Lung microvascular endothelial cell (primary cell): ENCODE measurements at places on chromosomes 7 and 10. TPM values are rescaled to one million over a fixed set of nuclear protein-coding genes. Genes with fewer than 3 reads are reported as not detected.

- DNase-seq: no peak
Measured at GRCh38 chr7:151757274-151757673, 119.6 kb downstream of the PRKAG2 start.

GRCh38 chr7:815284-816216 is 16.7 kb upstream of the SUN1 start:
- DNase-seq: no peak

DNA sequence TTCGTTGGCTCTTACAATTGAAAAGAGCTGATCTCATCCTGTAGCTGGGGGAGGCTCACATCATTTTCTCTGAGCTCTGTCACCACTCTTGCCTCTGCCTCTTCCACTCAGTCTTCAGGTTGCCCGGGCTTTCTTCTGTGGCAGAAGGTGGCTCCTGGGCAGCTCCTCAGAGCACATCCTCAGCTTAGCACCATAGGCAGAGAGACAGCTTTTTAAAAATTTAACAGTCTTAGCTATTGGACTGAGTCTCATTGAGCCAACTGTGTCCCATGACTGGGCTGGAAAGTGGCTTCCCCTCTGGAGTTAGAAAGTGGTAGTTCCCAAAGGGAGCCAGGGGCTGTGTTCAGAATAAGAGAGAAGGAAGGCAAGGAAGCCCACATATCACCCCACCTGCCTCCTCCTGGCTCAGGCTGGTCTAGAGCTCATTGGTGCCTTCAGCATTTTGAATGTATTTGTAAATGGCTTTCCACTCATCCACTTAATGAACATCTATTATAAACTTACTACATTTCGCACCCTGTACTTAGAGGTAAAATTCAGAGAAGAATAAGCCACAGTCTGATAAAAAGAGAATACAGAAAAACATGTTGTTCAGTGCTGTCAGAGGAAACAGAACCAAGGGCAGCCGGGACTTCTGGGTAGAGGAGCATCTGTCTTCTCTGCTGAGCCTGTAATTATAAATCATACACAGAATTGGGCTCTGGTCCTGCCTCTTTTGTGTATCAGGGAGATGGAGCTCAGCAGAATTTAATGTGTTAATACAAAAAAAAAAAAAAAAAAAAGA is 119.3 kb downstream of the WDFY4 start:
- no peak for DNase-seq

DNA sequence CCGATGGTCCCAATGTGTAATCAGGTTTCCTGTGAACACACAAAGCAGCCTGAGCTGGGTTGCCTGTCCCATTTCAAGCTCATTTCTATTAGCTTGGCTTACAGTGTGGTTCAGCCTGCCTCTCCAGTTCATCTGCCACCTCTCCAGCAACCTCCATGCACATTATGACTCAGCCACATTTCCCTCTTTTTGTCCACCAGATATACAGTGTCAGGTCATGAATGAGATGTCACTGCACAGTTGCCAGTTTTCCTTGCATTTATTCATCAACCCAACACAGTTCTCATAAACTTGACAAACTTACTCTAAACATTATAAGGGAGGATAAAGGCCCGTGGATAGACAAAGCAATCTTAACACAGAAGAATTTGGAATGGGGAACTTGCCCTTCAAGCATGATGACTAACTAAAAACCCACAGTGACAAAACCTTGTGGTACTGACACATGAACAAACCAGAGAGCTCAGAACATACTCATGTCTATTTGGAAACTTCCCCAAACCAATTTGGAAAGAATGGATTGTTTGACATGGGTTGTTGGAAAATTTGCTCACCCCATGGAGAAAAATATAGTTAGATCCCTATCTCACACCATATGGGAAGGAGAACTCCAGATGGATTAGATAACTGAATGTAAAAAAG is 2.5 kb upstream of the CFAP58 start:
- DNase-seq: no peak

DNA sequence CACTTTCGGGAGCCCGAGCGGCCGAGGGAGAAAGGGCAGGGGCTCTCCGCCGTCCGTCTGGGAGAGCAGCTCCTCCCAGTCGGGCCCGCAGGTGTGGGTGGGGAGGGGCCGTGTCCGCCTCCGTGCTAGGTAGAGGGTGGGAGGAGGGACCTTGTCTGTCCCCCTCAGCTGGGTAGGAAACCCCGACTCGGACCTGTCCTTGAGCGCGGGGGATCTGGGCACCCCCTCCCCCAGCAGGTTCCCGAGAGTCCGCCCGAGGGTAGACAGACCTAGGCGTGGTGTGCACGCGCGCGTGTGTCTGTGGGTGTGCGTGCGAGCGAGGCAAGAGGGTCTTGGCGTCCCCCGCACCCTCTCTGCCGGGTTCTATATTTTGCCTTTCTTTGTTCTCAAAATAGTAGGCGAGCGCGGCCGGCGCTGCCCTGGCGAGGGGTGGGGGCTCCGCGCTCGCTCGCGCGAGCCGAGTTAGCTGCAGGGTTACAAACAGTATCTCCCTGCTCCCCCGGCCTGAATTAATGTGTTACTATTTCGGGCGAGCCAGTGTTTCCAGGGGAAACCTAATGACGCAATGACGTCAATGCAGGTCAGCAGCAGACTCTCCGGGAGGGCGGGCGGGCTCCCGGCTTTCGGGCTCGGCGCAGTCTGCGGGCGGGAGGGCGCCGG is 73.9 kb upstream of the LEP start:
- DNase-seq: peak; percentile 51

DNA sequence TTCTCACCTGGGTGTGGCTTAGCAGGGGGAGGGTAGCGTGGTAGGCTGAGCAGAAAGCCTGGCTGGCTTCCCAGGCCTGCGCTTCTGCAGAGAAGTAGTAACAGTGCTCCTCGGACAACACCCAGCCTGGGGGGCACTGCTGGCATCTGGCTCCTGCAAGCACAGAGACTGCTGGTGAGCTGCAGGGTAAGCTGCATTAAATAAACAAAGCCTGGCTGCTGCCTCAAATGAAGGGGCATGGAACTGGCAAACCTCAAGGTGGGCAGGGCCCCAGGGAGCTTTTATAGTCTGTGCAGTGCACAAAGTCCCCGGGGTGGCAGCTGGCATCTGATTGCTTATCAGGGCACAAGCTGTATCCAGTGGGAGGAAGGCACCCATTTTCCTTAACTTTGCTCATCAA is 3.9 kb downstream of the KLRG2 start:
- DNase-seq: no peak

DNA sequence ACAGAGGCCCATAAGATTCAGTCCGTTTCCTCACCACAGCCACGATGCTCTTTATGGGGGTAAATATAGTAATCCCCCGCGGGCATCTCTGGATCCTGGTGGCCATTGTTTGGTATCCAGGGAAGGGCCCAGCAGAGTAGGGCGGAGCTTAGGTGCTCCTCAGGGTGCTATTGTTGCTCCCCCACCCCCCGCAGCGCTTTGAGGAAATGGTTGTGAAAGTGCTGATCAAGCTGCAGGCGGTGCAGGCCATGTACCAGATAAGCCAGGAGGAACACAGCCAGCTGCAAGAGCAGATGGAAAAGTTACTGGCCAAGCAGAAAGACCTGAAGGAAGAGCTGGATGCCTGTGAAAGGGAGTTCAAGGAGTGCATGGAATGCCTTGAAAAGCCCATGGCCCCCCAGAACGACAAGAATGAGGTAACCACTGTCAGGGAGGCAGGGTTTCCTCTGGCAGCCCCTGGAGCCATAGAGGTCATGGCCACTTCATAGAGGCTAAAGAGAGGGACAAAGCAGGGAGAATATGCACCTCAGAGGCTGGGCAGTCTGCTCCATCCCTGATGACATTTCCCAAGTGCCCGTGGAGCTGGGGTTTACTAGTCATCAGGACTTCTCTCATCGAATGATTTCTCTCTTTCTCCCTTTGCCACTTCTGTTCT is 17.6 kb upstream of the FLNC start:
- peak; percentile 40 for DNase-seq

DNA sequence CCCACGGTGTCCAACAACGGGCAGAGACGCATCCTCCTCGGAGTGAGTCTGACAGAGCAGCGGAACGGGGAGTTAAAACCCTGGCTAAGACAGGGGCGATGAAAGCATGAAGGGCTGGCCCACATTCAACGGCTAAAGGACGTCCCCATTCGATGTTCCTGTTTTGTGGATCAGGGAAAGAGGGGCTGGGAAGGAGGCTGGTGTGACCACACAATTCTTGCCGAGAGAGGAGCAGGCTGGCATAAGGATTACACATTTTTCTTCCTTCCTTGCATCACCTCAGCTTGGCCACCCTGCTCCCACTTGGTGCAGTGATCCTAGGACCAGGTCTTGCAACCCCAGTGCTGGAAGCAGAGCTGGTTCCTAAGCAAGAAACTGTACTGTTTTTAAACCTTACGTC is 67.7 kb downstream of the GNA12 start:
- no peak for DNase-seq

DNA sequence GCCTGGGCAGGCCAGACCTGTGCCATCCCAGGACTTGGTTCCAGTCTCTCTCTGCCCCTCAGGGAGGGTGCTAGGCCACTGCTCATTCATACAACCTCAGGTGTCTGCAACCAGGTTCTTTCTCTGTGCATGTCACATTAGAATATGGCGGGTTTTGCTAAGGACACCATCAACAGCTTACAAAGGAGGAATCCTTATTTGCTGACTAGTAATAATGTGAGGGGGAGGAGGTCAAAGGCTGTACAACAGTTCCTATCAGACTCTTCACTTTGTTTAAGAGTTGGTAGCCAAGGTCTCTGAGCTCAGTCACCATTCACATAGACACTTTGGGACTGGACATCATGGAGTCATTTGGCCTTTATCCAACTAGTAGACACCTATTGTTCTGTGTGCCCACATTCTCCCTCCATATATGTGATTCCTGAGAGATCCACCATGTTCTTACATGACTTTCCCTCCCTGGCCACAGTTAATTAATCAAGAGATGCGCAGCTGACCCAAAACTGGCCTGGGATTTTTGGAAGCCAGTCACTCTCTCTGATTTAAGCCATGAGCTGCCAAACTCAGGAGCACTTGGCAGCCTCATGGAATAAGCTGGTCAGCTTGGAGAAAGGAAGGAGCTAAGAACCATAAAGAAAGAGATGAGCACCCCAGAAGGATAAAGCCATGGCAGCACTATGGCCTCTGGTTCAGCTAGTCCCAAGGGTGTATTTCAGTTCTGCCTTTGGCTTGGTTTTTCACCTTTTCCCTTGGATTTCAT is 51.2 kb downstream of the DPCD start:
- no peak for DNase-seq

DNA sequence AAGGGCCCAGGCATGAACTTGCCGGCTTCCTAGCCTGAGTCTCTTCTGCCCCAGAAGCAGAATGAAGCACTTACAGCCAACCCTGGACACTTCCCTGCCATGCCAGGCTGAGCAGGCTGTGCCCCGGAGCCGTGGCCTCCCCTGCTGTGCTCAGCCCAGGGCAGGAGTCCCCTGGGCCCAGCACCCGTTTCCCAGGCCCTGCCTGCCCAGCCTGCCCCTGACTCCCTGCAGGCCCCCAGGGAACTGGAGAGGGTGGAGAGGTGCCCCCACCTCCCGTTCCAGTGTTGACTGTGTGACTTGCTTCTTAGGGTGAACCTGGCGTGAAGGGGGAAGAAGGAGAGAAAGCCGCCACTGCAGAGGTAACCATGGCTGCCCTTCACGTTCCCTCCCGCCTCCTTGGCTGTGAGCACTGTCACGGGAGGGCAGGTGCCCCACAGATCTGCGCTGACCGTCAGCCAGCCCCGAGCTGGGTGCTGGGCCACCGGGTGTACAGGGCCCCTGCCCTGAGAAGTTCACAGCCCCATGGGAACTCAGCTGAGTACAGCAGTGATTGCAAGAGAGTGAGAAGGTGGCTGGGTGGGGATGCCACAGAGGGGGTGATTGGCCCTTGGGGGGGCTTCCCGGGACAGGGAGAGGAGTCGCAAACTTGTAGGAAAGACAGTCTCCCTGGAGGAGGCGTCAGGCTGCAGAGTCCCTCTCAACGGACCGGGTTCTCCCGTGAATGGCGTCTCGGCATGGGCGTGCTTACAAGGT is 75.9 kb downstream of the MYL10 start:
- no peak for DNase-seq

DNA sequence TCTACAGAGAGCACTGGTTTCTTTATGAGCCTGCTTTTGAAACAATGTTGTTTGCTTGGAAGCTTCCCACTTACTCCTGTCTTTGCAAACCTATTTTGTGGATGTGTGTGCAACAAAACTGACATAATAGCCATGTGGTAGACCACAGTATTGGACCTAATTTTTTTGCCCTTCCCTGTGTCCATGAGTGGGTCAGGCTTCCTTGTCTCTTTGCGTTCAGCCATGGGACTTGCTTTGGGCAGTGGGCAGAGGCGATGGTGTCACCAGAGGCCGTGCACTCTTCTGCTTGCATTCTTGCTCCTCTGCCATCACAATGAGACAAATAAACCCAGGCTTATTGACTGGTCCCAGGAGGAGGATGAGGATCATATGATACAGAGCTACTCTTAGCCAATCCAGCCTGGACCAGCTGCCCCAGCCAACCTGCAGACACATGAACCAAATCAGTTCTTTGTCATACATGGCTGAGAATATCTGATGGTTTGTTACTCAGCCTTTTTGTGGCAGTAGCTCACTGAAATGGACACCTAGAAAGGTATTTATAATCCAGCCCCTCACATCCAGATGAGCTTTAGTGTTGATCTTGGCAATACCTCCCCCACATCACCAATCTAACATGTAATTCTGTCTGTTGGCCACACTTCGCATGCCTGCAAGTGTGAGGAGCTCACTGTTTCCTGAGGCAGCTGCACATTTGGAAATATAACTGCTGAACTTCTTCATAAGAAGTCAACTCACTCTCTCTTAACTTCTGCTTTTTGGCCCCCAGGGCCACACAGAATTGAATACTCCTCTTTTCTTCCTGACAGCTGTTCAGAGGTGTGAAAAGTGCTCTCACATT is 427.8 kb upstream of the ZMIZ1 start:
- DNase-seq: no peak

DNA sequence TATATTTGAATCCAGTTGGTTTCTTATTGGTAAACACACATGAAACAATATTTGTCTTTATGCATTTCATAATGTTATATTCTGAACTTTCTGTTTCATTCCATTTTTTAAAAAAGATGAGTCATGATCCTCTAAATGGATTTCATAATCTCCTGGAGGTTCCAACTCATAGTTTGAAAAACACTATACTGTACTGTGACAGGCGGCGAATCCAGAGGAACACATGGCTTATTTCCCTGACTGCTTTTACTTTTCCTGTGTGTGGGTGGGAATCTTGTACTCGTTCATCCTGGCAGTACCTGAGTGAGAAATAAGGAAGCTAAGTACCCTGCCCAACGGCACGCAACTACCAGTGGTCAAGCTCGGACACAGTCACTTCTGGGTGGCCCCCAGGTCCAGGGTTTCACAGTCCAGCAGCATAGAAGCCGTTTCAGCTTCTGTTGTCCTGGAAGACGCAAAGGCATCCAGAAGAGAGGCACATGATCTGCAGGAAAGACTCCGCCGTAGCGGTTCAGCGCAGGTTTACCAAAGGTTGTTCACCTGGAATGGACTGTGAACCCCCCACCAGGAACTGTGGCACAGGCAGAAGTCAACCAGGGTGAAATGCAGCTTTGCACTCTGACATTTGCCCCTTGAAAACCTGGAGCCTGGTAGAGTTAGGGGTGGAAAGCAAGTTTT is 117.7 kb downstream of the CCNY start:
- DNase-seq: peak; percentile 77

The DLX6 gene
- total RNA-seq: not detected in 2 replicates

The RAMP3 gene
- 51.2 and 218 TPM in 2 replicates for total RNA-seq

The ADRA2A gene
- under 0.01 TPM in 2 replicates for total RNA-seq
